ENCODE measurements at places on chromosomes 4 and X.

- no peak for DNase-seq
Observed at GRCh38 chr4:28523681-28524190, 1663.1 kb downstream of the STIM2 start.

DNA sequence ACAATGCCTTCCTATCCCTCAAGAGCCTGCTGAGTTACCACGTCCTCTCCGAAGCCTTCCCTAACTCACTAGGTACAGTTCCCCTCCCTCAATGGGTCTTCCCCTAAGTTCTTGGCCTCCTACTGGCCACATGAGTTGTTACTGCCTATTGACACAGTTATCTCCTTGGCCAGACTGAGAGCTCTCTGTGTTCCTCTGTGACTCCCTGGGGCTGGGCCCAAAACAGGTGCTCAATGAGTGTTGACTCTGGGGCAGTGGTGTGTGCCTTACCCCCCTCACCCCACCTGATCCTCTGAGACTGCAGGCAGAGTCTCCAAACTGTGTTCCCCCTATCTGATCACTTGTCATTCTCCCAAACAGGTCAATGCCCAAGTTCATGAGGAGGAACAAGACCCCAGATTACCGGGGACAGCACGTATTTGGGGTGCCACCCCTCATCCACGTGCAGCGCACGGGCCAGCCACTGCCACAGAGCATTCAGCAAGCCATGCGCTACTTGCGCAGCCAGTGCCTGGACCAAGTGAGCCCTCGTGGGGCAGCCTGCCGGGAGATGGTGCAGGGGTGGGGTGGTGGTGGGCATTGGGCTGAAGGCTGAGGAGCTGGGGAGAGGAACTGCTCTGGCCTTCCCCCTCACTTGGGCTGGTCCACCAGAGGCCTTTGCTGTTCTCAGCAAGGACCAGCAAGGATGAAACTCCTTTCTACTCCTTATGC lies 72.6 kb downstream of the STARD8 start:
- DNase-seq, result no peak

DNA sequence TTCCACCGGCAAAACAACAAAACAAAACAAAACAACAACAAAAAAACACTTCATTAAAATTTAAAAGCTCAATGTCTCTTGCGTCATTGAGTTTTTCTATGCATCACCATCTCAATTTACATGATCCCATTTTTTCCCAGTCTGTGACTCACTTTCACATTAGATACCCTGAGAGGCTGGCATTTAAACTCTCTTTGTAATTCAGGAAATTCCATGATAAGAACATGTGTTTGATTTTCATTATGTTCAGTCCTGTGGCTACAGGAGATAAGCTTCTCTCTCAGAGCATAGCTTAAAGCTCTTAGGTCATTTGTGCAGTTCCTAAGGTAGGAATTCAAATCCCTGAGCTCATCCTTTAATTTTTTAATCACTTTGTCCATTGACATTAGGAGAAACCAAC lies 104.6 kb downstream of the NBDY start:
- DNase-seq, result no peak

DNA sequence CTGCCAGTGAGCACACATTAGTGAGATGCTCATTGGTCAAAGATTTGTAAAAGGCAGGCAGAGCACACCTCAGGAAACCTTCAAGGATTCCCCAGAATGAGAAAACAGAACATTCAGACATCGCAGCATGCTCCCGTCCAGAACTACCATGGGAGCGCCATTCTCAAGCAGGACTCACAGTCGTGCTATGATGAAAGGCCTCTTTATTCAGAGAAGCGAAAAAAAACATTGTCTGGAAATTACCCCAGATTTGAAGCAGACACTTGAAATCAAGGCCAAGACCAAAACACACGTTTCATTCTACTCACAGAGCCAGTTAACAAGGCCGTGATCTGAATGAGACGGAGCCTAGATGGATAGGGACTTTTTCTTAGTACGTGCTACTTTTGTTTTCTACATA lies 961.8 kb upstream of the TENM3 start:
- DNase-seq, result no peak

- DNase-seq, result no peak
Observed at GRCh38 chr4:107989162-107989536, 540 bp upstream of the HADH start.

DNA sequence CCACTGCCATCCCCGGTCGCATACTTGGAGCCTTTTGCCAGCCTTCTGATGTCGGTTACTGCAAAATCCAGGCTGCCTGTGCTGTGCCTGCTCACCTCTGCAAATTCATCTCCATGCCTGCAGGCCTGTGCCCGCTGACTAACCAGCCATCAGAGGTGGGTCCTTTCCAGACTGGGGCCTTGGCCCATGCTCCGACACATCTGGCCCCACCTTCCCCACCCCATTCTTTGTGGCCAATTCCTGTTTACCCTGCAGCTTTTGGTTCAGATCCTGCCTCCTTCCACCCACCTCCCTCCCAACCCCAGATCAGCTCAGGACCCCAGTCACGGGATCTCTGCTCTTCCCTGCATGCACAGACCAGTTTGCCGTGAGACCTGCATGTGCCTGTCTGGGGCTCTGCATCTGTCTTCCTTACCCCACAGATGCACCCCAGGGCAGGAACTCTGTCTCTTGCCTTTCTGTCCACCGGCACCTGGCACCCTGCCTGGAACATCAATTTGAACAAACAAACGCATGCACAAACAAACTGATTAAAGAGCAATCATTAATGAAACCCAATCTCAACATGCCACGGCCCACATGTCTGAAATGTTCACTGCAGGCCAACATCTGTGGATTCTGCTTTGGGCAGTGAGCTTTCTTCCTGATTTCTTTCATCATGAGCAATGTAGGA lies 112.8 kb upstream of the PSAPL1 start:
- no peak for DNase-seq

- no peak for DNase-seq
Observed at GRCh38 chrX:86714441-86714840, 566.2 kb downstream of the DACH2 start.

- DNase-seq, result no peak
Observed at GRCh38 chrX:113929004-113929403, 654.9 kb upstream of the HTR2C start.

GRCh38 chrX:47030339-47030738 lies 47.9 kb upstream of the RGN start:
- no peak for DNase-seq

- DNase-seq, result no peak
Observed at GRCh38 chr4:82989575-82990429, 20.8 kb downstream of the LIN54 start.

- DNase-seq, result no peak
Observed at GRCh38 chrX:40434947-40435346, 145.8 kb upstream of the ATP6AP2 start.
